Renal cortical epithelial cell (primary cell): ENCODE measurements at places on chromosomes 12 and 14. TPM values are rescaled to one million over a fixed set of nuclear protein-coding genes. Genes with fewer than 3 reads are reported as not detected.

- DNase-seq = peak; percentile 83
These were observed 7.7 kb upstream of the PPTC7 start for GRCh38 chr12:110590806-110591326.

DNA sequence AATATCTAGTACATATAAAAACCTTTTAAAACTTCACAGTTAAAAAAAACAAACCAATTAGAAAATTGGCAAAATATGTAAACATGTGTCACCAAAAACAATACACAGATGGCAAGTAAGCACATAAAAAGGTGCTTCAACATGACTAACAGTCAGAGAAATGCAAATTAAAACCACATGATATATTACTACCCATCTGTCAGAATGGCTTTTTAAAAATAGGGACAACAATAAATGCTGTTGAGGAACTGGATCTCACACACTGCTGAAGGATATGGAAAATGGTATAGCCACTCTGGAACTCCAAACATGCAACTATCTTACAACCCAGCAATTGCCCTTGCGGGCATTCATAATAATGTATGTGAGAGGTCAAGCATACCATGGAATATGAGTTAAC lies 1153.6 kb downstream of the FLRT2 start:
- no peak for DNase-seq

The GCH1 gene
- 3.1 and 32.6 TPM in 2 replicates for total RNA-seq

GRCh38 chr12:28586481-28586880 lies 396.2 kb downstream of the CCDC91 start:
- DNase-seq = no peak

- DNase-seq = no peak
These were observed 81.7 kb downstream of the CRADD start for GRCh38 chr12:93758801-93759373.

DNA sequence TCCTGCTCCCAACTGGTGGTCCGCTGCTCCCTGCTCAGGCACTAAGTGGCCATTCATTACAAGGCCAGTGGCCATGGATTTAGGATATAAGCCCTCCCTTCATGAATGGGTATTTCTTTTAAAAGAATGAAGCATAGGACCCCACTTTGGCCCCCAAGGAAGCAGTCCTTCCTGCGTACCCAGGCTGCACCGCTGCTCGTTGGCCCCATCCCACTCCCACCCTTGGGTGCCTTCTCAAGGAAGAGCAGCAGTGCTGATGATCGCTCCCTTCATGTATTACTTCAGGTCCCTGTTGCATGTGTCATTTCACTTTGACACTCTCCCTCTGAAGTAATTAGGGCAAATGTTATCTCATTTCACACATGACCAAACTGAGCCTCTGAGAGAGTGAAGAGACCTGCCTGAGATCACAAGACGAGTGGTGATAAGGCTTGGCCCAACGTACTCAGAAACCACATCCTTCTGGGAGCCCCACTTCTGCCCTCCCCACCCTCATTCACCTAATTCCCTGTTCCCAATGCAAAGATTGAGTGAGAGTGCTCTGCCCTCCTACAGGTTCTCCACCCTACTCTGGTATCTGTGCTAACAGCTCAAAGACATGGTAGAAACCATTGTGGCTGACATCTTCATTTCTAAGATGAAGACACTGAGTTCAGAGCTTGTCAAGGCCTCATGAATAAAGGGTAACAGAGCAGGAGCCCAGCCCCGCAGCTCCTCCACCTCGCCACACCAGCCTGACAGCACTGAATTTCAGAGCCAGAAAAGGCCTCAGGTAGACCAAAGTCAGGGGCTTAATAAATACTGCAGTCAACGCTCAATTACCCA lies 10.3 kb upstream of the KRT2 start:
- no peak for DNase-seq

GRCh38 chr14:47917344-47917954 lies 242.0 kb upstream of the MDGA2 start:
- peak; percentile 25 for DNase-seq

The HSP90B1 gene
- 863 and 1,198 TPM in 2 replicates for total RNA-seq

- DNase-seq = peak; percentile 40
These were observed 37.9 kb downstream of the WDR89 start for GRCh38 chr14:63603749-63604277.

- no peak for DNase-seq
These were observed 389.8 kb downstream of the ETNK1 start for GRCh38 chr12:23014749-23015148.

The GALNT16 gene
- total RNA-seq = 1.1 TPM in 1 of 2 replicates, not detected in the other

- no peak for DNase-seq
These were observed 57.3 kb upstream of the CEP83 start for GRCh38 chr12:94516985-94517384.

- DNase-seq = peak; percentile 27
These were observed 268 bp downstream of the NDUFB1 start for GRCh38 chr14:92121207-92121669.

- DNase-seq = no peak
These were observed 15.4 kb upstream of the SLC6A13 start for GRCh38 chr12:278046-278445.

DNA sequence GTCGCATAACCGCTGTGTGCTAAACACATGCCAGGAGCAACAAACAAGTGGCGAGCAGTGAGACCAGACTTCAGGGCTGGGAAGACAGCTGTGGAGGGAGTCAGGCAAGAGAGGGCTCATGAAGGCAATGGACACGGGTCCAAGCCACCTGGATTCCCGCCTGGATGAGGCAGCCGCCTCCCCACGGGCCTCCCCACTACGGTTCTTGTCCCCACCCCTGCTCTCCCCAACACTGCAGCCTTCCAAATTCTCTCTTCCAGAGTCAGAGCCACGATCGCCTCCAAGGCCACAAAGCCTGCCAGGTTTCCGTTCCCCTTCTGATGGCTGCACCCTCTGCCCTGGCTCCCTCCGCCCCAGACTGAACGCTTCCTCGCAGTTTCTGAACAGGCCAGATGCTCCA lies 36.1 kb upstream of the PIWIL1 start:
- DNase-seq = no peak

The PTPN21 gene
- 6.8 and 22.1 TPM in 2 replicates for total RNA-seq

The FBXO34 gene
- total RNA-seq = 29.0 and 40.2 TPM in 2 replicates

DNA sequence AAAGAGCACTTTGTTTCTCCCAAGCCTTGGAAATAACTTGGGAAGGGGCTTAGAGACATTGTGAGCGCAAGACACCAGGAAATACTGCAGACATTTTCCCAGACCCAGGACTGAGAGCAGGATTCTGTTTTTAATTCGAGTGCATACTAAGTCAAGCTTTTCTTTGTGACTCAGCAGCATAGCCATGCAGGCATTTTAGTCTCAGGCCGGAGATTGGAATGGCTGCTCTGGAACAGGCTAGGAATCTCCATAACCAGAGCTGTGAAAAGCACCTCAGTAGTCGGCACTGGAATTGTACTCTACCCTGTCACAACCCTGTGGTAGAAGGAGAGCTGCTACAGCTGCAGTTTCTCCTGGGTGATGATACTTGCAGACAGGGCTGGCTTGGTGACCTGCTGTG lies 28.9 kb upstream of the GARIN6 start:
- peak; percentile 4 for DNase-seq
